ENCODE measurements at places on chromosomes 3 and 15.

DNA sequence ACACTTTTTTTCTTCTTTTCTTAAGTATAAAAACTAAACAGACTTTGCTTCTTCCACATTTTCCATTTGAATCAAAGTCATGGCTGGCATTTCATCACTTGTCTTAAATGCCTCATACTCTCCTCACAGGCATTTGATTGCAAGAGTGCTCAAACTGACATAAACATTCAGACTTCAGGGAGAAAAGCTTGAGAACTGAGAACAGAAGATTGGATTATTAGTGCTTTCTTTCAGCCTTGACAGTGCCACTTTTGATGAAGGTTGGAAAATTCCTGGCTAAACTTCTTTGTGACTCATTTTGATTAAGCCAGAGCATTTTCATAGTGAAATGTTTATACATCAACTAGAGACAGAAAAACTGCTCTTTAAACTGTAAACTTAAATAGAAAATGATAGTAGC lies 544.4 kb downstream of the DIPK2A start:
- no peak for DNase-seq

DNA sequence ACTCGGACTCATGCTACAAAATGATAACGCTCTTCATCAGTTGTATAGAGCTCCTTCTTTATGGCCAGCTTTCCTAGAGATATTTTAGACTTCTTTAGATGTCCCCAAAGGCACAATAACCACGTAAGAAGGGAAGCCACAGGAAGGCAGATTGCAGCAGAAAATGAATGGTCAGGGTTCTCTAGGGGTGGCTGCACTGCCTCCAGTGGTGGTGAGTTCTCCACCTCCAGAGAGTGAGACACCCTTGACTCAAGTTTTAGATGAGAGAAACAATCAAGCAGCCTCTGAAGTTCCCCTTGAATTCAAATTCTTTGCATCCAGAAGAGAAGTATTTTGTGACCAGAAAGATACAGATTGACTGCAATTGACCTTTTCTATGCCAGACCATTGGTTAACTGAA lies 191.5 kb downstream of the TP63 start:
- DNase-seq: no peak

DNA sequence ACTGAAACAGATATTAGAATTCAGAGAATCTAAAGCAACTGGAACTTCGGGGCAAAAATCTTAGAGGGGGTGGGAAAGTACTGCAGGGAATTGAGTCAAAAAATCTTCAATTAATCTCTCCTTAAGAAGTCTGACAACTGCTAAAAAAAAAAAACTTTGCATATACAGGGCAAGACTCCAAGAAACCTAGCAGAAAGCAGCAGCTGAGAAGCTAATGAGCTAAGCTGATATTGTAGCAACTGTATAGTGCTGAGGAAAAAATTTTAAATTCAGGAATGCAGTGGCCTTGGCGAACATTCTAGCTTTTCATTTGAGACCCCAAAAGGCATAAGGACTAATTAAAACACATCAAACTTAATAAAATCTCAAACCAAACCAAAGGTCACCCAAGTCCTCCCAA lies 113.6 kb downstream of the SCAPER start:
- DNase-seq: no peak

GRCh38 chr3:149487598-149488197 lies 13.2 kb downstream of the TM4SF4 start:
- no peak for DNase-seq

DNA sequence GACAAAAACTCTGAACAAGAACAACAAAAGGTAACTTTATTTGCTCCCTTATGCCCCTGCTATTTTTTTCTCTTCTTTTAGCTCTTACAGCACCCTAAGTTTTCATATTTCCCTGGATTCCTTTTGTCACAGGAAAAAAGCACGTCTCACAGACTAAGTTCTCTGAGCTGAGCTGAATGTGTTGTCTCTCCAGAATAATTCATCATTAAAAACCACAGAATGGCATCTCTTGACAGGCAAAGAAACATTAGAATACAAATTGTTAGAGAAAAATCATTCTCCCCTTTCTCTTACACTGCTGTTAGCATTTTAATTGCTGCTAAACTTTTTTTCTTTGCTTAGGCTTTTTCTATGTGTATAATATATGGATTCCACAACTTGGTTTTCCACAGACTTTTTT lies 48.7 kb upstream of the SECISBP2L start:
- no peak for DNase-seq

GRCh38 chr3:157786211-157786610 lies 283.0 kb upstream of the VEPH1 start:
- DNase-seq: no peak

DNA sequence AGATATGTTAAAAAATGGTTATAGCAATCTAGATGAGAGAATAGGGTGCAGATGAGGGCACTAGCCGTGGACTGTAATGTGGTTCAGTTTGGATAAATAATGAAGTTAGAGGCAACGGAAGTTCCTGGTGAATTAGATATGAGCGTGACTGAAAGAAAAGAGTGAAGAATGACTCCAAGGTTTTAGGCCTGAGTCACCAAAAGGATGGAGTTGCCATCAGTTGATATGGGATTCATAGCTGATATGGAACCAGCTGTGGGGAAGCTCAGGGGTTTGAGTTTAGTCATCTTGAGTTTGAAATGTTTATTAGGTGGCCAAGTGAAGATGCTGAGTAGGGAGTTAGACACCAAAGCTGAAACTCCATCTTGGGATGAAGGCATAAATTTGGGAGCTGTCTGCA lies 66.2 kb downstream of the SSR3 start:
- DNase-seq: no peak
